CD8-positive, alpha-beta T cell (primary cell): ENCODE measurements at places on chromosomes 12 and 14.

DNA sequence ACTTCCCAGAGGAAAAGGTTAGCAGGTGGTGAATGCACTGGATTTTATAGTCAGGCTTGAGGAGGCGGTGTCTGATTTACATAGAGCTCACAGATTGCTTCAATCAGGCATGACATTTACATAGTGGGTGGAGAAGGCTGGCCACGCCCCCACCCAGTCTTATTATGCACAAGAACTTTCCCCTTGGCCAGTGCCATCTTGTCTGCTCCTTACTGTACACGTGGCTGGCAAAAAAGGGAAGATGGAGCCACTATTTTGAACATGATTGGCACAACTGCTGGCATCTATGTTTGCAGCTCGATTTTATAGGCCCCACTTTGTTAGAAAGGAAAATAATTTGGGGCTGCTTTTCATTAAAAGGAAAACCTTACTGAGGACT lies 10.9 kb upstream of the LGMN start:
- DNase-seq = no peak

- DNase-seq = no peak
Observed at GRCh38 chr14:29674566-29675285, 252.9 kb downstream of the PRKD1 start.

- no peak for DNase-seq
Observed at GRCh38 chr14:61253064-61253738, 27.9 kb downstream of the TMEM30B start.

GRCh38 chr14:61690982-61691381 lies 4.3 kb upstream of the HIF1A start:
- DNase-seq = peak; percentile 27

GRCh38 chr12:104697186-104697585 lies 240.4 kb downstream of the CHST11 start:
- DNase-seq = no peak

DNA sequence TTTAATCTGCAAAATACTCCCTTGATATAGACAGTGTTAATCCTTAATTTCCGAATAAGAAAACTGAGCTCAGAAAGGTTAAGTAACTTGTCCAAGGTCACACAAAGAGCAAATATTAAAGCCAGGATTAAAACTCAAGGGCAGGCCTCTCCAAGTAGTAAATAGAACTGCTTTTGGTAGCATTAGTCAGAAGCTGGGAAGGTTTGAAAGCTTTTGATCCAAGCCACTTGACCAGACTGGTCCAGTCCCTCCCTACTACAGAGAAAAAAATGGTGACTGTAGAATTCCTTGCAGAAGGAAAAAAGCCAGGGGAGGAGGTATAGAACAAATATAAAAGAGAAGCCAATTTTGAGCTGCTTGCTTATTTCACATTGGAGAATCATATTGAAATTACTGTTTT lies 111.5 kb downstream of the NT5DC3 start:
- DNase-seq = no peak

- DNase-seq = no peak
Observed at GRCh38 chr14:39592116-39592789, 160.0 kb upstream of the FBXO33 start.

- DNase-seq = no peak
Observed at GRCh38 chr14:100100032-100100703, 34.9 kb downstream of the EVL start.

DNA sequence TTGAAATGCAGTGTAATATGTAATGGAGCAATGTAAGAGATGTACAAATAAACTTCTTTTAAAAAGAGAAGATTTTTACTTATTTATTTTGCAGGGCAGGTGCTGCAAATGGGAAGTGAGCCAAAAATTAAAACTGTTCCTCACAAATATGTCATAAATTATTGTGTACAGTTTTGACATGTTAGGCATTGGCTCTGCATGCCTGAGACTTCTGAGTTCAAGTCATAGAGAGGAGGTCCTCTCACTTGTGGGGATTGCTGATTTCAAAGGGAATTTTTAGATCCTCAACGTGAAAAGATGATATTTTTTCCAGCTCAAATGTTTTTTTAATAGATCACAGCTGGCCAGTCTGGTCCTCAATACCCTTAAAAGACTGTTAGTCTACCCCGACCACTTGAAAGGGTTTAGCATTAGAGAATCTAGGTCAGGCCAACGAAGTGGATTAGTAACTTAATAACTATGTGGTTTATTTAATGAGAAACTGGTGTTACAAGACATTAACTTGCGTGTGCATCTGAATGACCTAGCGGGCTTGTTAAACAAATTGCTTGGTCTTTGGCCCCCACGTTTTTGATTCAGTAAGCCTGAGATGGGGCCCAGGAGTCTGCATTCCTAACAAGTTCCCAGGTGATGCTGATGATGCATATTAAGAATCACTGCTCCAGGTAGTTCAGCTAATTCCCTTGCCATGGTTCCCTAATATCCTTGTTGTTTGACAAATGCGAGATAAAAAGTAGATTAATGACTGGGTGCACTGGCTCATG lies 30.9 kb upstream of the WDR89 start:
- no peak for DNase-seq

- DNase-seq = no peak
Observed at GRCh38 chr14:78131201-78131600, 39.0 kb upstream of the NRXN3 start.

- DNase-seq = no peak
Observed at GRCh38 chr14:91649930-91650329, 82.0 kb downstream of the CATSPERB start.

GRCh38 chr12:27868139-27868538 lies 88.1 kb upstream of the MANSC4 start:
- no peak for DNase-seq

- DNase-seq = no peak
Observed at GRCh38 chr12:30200864-30201263, 417.1 kb upstream of the TMTC1 start.
